Left ventricle myocardium inferior (tissue), 1 donor: ENCODE measurements at places on chromosomes 1 and 21.

DNA sequence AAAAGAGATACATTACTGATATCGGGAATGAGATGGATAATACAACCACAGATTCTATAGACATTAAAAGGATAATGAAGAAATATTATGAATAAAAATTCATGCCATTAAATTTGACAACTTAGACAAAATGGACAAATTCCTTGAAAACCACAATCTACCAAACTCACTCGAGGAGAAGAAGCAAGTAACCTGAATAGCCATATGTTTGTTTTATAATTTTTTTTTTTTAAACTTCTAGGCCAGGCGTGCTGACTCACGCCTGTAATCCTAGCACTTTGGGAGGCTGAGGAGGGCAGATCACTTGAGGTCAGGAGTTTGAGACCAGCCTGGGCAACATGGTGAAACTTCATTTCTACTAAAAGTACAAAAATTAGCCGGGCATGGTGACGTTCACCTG is 327.9 kb downstream of the VAV3 start:
- no peak for DNase-seq

DNA sequence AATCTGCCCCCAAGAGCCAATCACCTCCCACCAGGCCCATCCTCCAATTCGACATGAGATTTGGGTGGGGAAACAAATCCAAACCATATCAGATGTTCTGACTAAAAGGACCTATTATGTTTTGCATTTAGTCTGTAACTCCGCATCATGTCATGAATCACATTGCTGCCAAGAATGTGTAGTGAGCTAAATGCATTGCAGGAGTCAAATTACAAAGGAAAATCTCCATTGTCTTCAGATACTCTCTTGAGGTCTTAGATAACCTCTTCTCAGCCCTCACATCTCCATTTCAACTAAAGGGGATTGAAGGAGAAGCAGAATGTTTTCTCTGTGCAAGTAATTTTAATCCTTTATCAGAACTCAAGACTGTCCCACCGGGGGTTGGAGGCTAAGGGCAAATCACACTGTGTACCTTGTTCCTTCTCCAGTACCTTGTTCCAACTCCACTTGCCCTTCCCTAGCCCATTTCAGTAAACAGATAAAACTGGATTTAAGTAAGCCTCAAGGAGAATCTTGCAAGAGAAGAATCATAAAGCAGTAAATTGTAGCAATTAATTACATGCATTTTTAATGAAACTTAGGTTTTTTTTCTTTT is 34.1 kb downstream of the EXTL2 start:
- DNase-seq: no peak

GRCh38 chr1:39380036-39380435 is 111.4 kb upstream of the BMP8A start:
- no peak for DNase-seq

DNA sequence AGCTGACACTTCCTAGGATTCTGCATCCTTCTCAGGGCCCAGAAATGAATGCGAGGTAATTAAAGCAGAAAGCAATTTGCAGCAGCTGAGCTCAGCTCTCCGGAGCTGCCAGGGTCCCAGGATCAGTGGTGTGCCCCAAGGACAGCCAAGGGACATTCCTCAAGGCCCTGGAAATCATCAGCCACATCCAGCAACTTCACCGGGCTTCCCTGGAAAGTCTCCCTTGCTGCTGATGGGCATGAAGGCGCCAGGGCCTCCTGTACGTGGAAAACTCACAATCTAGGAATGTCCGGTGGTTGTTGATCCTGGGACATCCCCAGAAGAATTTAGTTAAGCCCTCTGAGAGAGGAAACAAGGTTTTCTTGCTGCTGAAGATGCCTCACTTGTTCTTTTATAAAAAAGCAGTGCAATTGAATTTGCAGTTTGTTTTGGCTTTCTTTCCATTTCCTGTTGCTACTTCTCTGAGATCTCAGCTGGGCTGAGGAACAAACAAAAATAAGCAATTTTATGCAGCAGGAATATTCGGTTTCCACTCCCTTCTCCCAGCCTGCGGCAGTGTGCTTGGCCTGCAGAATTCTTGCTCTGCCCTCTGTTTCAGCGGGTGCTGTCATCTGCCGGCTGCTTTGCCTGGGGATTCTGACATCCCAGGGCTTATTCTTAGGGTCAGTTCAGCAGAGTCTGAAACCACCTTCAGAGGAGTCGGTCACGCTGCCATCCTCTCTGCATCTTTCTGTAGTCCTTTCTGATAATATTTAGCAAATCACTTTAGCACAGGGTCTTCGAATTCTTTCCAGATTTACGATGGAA is 85.9 kb downstream of the TCP10L start:
- no peak for DNase-seq

DNA sequence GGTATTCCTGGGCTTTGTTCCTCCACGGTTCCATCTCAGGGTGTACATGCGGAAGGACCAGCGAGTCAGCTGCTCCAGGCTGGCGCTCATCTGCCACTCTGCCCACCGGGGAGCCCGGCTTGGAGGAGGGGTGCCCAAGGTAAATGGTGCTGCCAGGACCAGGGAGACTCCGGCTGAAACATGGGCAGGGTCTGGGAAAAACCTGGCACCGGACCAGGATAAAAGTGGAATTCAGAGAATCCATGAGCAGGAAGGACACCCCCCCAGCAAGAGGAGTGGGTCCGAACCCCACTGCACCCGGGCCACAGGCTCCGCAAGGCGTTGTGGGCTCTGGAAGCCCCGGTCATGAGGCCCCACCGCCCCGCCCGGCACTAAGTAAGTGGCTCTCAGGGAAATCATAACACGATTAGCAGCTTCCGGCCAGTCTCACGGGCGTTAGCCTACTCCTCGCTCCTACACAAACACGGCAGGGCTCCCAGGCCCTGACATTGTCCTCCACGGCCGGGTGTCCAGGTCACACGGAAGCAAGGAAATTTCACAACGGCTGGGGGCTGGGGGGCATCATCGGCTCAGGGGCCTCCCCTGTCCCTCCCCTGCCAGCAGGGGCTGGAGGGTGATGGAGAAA is 21.1 kb downstream of the MEGF6 start:
- DNase-seq: no peak

DNA sequence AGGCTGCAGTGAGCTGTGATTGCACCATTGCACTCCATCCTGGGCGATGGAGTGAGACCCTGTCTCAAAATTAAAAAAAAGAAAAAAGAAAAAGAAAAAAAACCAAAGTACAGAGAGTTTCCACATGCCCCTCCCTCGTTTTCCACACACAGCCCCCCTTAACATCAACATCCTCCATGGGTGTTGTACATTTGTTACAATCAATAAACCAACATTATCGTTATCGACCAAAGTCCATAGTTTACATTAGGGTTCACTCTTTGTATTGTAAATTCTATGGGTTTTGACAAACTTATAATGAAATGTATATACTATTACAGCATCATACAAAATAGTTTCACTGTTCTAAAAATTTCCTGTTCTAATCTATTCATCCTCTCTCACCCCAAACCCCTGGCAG is 15.9 kb upstream of the TINAGL1 start:
- DNase-seq: no peak

DNA sequence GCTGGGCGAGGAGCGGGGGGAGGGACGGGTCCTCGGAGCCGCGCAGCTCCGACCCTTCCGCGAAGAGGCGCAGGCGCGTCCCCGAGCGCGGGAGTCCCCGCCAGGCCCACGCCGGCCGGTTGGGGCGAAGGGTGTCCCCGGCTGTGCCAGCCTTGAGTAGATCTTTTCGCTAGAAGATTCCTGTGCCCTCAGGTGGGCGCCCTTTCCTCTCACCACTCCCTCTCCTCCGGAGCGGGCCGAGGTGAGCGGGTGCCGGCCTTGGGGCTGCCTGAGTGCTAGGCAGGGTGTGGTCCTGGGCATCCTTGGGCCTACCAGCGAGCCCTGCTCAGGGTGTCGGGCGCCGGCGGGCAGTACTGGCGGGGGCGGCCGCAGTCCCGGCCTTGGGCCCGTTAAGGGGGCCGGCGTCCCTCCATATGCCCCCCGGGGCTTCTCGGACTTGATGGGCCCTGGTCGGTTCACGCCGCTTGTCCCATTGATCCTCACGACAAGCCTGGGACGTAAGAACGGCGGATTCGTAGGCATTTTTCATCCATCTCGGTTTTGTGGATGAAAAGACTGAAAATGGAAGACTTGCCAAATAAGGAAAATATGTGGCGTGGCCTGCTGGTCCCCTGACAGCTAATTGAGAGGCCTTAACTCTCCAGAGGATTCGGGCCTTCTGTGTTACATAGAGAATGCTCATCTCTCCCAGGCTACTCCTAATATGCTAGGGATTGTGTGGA is 712 bp downstream of the DEGS1 start:
- peak; percentile 53 for DNase-seq

DNA sequence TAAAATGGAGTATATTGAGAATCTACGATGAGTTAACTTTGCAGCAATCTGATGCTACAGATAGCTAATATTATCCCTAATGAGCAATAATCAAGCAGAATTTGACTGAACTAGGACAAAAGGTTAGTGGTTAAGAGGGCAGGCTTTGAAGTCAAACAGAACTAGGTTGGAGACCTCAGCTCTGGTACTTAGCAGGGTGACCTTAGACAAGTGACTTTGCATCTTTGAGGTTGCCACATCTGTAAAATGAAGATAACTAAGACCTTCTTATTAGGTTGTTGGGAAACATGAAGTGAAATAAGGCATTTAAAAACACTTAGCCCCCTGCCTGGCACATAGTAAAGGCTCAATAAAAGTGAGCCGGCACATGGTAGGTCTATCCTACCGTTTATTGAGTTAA is 4.3 kb upstream of the FUCA1 start:
- no peak for DNase-seq

DNA sequence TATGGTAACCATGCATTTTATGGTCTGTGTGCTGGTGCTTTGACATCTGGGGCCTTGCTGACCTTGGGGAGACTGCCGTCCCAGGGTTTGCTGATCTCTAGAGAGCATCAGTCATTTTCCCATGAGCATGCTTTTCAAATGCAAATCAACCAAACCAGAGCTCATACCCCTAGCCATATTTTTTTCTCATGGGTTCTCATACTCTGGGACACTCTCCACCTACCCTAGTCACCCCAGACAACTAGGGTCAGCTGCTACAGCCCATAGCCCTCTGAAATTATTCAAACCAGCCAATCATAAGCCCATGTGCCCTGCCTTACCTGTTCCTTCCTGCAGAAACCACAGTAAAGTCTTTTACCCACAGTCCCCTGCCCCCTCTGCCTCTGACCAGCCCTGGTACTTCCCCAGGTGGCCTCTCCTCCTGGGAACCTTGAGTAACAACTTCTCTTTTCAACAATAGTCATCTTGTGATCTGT is 132.0 kb downstream of the MAP3K21 start:
- DNase-seq: no peak

DNA sequence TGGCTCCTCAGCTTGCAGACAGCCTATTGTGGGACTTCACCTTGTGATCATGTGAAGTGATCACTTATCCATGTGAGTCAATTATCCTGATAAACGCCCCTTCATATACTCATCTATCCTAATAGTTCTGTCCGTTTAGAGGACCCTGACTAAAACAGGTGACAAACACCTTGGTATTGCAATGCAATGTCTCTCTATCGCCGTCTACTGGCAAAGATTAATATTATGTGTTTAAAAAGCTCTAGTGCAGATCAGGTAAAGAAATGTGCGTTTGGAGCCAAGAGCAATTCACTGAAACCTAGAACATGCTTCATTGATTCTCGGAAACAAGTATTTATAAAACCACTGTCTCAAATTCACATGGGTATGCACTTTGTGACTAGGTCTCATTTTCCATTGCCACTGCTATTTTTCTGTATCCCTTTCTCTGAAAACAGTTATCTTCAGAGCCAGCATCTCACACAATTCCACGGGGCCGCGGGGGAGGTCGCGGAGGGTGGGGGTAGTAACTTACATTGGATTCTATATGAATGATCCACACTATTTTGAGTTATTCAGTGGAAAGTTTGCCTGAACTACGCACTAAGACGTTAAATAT is 554.6 kb upstream of the NCAM2 start:
- DNase-seq: no peak

DNA sequence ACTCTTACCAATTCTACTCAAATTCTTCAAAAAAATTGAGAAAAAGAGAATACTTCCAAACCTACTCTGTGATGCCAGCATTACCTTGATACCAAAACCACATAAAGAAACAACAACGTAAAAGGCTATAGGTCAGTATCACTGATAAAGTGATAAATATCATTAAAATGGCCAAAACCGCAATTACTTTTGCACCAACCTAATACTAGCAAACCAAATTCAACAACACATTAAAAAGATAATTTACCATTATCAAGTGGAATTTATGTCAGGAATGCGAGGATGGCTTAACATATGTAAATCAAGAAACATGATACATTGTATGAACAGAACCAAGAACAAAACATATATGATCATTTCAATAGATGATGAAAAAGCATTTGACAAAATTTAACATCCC is 7.0 kb downstream of the SPAG17 start:
- DNase-seq: no peak

GRCh38 chr1:54376430-54377039 is 29.7 kb downstream of the SSBP3 start:
- no peak for DNase-seq

GRCh38 chr1:14238472-14239307 is 359.8 kb upstream of the KAZN start:
- DNase-seq: peak; percentile 51
